ENCODE measurements at places on chromosomes 7 and 10.

DNA sequence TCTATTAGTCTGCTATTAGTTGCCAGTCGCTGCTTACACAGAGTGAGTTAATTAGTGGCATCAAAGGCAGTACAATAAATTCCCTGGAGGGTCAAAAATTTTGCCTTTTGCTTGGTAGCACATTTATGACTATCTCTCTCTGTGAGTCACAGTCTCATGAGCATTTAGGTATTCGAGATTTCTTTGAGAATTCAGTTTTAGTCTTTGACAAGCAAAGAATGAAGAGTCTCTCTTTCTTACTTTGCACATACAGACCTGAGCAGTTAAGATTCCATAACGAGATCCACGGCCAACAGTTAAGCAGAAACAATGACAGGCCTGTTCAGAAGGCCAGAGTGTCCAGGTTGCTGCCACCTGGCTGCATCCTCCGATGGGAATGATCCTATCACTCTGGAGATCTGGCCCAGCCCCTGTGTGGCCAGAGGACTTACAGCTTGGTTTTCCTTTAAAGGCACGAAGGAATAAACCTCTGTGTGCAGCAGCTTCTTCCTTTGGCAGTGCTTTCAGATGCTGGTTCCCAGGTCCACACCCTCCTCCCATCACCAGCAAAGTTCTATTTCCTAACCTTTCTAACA lies 80.6 kb downstream of the GLI3 start:
- no peak for DNase-seq

- DNase-seq, result no peak
Observed at GRCh38 chr10:131024259-131025131, 287.0 kb downstream of the TCERG1L start.

DNA sequence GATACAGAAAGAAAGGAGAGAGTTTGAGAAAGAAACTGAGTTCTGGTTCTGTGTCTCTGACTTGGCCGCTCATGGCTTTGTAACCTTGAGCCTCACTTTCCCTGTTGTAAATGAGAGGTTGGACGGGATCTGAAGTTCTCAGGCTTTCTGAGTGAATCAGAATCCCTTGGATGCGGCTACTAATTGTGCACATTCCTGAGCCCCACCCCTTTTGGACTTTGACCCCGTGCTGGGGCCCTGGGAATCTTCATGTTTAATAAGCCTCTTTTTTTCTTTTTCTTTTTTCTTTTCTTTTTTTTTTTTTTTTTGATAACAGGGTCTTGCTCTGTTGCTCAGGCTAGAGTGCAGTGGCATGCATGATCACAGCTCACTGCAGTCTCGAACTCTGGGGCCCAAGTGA lies 26.9 kb downstream of the SLC25A28 start:
- no peak for DNase-seq

- DNase-seq, result no peak
Observed at GRCh38 chr7:107234436-107234835, 65.6 kb downstream of the HBP1 start.

DNA sequence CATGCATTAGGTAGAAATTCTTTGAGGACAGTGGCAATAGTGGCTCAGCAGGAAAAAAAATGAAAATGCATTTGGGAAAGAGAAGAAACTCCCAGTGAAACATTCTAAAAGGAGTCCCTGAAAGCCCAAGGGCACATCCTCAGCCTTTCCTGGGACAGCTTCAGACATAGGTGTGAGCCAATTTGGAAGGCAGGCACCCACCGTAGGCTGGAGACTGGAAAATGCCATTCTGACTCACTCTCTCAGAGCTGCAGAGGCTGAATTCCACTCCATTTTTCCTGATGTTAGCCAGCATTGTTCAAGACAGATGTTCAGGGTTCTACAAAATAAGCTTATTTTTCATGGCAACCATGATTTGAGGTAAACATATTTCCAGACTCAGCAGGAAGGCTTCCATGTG lies 379.0 kb upstream of the FZD8 start:
- no peak for DNase-seq

DNA sequence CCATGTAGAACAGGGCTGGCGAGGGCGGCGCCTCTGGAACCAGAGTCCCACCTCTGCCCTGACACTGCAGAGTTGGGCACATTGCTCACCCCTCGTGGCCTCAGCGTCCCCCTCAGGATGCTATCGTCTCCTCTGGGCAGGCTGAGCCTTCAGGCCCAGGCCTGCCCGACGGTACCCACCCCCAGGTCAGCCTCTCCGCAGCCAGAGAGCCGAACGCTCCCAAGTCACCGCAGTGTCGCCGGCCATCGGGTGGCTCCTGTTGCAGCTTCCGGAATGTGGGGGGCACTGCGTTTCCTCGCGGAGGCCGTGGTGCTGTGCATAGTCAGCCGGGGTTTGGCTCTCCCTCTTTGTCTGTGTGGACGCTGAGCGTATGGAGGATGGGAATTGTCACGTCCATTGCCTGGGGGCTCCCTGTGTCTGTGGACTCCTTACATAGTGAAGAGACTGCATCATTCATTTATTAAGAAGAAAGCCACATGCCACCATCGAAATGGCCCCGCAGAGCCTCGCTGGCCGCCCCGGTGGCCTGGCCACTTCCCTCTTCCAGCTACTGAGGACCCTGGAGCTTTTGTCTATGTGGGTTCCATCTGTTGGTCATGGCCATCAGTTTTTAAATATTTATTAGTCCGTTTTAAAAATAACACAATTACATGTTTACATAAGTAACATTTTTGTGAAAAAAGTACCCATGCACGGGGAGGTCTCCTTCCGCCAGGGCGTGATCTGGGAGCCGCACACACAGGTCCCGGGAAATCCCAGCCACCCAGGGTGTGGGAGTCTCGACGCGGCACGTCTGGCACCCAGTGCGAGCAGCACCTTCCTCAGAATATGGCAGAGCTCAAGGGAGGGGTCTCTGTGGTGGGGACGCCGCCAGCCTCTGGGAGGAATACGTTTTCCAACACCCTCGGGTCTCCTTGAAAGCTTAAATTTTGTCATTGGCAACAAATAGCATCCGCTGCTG lies 15.6 kb downstream of the NKX6-2 start:
- no peak for DNase-seq

GRCh38 chr7:73520673-73521635 lies 1.1 kb downstream of the BAZ1B start:
- no peak for DNase-seq

GRCh38 chr10:101485681-101486554 lies 102.1 kb downstream of the POLL start:
- DNase-seq, result no peak

GRCh38 chr10:35089611-35090161 lies 455 bp downstream of the CUL2 start:
- DNase-seq, result no peak

GRCh38 chr10:15043674-15044073 lies at the start of gene OLAH:
Gene OLAH, plus strand, starts transcription at chr10:15043943. Its CDS starts 3,346 bp downstream, at chr10:15047289.
- no peak for DNase-seq

GRCh38 chr7:112985377-112985987 lies 101.1 kb downstream of the GPR85 start:
- no peak for DNase-seq

- no peak for DNase-seq
Observed at GRCh38 chr10:44715136-44715535, 196.0 kb upstream of the TMEM72 start.

DNA sequence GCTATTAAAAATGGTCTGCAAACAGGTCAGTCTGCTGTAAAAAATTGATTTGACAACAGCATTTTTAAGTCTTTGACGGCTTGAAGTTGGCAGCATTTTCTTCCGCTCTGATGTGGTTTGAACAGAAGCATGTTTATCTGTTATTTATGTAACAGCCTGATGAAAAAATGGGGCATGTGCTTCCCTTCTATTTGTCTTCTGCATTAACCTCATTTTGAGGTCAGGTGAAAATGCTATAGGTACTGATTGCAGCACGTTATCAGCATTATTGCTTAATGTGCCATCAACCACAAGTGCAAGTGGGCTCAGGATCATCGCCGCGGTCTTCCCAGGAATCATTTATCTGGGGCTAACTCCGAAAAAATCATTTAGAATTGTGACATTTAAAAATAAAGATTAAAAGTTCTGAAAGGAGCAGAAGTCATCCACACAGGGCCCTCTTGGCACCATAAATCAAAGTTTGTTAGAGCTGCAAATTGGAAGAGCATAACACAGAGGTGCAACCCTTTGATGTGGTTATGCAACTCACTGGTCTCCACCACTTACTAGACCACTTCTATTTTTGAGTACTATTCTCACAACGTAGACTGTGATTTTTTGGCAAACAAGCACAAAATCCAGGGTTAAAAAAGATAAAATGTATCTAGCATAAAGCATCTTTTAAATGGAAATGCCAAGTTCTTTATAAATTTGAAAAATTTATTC lies 307.7 kb downstream of the MDFIC start:
- no peak for DNase-seq

- DNase-seq, result no peak
Observed at GRCh38 chr10:33183655-33184054, 150.8 kb downstream of the NRP1 start.

- no peak for DNase-seq
Observed at GRCh38 chr7:30647589-30648364, 34.5 kb downstream of the CRHR2 start.

Data from stimulated activated CD8-positive, alpha-beta memory T cell treated with anti-CD3 and anti-CD28 coated beads, Interleukin-15, amount 100 ng/mL, for 4 hours (primary cell).